ENCODE measurements at places on chromosomes 2 and 18. TPM values are rescaled to one million over a fixed set of nuclear protein-coding genes. Genes with fewer than 3 reads are reported as not detected.

The APLF gene
- 3.7 TPM for total RNA-seq

The RAX gene
- total RNA-seq = not detected

DNA sequence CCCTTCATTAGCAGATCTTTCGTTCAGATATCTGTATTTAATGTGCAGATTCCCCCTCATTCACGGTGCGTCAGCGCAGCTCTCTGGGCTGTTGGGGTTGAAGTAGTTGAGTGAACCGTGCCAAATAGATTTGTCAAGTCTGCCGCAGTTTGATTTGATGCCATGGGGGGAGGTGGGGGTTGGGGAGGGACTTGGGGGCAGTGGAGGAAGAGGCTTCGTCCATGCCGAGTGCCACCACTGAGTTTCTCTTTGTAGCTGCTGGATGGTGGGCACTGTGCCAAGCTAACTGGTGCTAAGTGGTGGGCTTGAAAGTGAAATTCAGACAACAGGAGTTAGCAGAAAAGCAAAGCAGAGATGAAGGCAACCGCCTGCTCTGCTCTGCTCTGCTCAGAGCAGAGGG lies 47.9 kb downstream of the NRP2 start:
- DNase-seq = no peak

GRCh38 chr18:57009844-57010243 lies 137.0 kb upstream of the BOD1L2 start:
- no peak for DNase-seq

Data from activated CD4-positive, alpha-beta T cell treated with anti-CD3 and anti-CD28 coated beads, Interleukin-2, amount 10 ng/mL, durations not matched to agents 7 days and 5 days (primary cell).